EH (cell line): ENCODE measurements at places on chromosomes 2 and 18.

GRCh38 chr2:231687133-231687852 lies 21.0 kb upstream of the PTMA start:
- peak; percentile 55 for DNase-seq

DNA sequence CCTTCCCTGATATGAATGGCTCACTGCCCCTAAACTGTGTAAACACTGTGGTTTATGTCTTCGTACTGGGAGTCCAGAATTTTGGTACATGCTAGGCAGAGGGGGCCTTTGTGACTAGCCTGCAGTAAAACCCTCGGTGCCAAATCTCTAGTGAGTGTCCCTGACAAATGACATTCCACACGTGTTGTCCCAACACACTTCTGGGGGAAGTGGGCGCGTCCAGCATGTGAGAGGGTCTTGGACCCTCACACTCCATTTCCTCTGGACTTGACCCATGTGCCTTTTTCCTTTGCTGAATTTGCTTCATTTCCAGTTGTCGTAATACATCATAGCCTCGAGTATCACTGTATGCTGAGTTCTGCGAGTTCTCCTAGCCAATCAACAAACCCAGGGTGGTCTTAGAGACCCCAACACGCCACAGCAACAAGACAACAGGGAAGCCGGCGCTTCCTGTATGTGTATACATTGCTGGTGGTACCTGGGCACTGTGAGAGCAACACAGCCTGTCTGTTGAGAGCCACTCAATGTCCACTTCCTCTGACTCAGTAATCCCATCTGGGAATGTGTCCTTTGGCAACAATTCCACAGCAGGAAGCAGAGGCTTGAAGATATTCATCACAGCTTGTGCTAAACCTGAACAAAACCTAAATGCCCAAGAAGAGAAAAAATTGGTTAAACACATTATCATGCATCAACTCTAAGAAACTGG lies 26.9 kb upstream of the SLC66A3 start:
- DNase-seq: peak; percentile 82

- no peak for DNase-seq
These were observed 56.4 kb downstream of the E2F6 start for GRCh38 chr2:11409572-11409959.

DNA sequence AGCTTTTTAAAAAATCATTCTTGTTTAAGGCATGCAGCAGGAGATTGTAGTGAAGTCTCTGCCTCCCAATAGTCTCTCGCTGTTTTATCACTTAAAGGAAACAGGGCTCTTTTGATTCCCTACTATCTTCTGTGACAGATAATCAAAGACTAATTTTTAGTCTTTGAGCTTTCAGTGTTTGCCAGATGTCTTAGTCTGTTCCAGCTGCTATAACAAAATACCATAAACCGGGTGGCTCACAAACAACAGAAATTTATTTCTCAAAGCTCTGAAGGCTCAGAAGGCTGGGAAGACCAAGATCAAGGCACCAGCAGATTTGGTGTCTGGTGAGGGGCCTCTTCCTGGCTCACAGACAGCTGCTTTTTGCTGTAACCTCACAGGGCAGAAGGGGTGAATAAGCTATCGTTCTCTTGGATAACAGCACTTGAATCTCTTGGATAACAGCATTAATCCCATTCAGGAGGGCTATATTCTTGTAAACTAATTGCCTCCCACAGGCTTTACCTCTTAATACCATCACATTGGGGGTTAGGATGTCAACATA lies 37.8 kb upstream of the STAT4 start:
- no peak for DNase-seq

- no peak for DNase-seq
These were observed 3.3 kb downstream of the INPP5D start for GRCh38 chr2:233063269-233063975.

- DNase-seq: no peak
These were observed 25.6 kb upstream of the CXXC1 start for GRCh38 chr18:50313031-50313607.

GRCh38 chr2:64362562-64363026 lies 91.4 kb upstream of the LGALSL start:
- DNase-seq: no peak

GRCh38 chr2:44560352-44560751 lies 198.6 kb downstream of the CAMKMT start:
- no peak for DNase-seq

DNA sequence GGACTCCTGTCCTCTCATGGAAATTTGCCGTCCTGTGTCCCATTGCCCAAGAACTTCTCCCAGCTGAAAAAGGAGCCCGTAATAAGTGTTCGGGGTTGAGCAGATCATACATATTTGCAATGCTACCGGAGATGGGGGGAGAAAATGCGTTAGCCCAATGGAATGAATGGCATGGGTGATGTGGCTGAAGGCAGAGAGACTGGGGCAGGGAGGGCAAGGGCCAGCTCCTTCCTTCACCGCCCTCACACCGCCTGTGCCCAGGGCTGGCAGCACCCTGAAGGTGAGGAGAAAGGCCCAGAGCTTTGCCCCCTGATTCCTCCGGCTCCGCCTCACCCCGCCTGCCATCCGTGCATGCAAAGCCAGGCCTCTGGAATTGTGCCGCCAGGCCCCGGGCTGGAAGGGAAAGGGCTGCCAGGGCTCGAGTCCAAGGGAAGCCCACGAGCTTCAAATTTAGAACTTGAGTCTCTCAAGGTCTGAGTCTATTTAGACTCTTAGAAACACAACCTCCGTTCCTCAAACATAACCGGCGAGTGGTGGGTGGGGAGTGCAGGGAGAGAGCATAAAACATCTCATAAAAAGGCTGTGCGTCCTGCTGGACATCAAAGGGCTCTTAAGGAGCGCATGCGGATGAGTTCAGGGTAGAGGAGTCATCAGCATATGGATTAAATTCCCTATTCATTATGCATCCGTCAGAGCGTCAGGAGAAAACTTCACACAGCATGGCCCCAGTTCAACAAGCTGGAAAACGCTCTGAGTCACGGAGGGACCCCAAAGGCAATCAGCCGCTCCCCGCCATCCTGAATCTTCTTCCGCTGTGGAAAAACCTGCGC lies 121.7 kb upstream of the GLI2 start:
- peak; percentile 97 for DNase-seq

- no peak for DNase-seq
These were observed 43.3 kb downstream of the FAM178B start for GRCh38 chr2:96942907-96943632.

DNA sequence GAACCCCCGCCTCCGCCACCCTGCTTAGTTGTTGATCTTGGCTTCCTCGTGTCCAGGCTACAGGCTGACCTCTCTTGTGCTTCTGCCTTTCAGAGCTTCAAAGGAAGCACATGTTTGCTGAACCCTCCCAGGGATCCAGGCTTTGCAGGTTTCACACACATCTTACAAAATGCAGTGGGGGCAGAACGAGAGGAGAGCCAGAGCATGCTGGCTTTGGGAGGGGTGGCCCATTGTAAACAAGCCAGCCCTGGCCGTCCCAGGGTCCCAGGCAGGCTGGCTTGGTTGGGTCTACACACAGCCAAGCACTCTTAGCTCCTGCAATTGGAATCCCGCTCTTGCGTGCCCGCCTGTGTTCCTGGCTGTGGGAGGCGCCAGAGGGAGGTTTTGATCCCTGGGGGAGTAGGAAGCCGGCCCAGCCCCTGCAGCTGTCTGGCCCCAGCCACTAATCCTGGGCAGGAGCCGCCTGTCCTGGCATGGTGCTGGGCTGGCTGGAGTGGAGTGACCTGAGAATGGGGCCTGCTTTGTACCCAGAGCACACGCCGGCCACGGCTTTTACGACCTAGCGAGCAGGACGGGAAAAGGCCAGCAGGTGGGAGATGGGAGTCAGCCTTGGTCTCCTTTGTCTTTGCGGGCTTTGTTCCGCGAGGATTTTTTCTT lies 53.9 kb downstream of the SH3BP4 start:
- DNase-seq: no peak

GRCh38 chr18:25886283-25886682 lies 204.1 kb downstream of the SS18 start:
- no peak for DNase-seq

DNA sequence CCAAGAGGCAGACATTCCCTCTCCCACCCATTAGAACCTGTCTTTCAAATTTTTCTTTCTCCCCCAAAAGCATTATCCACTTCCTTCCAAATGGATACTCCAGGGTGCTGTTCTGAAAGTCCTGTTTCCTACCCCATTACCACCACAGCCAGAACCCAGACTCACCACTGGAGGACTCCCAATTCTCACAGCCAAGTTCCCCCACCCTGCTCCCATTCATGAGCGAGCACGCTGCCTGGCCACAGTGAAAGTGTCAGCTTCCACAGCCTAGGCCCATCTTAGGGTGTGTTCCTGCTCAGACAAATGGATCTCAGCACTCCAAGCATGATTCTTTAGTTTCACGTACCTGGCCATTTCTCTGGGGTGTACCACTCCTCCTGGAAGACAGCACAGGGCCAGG lies 3.8 kb upstream of the ANKRD53 start:
- DNase-seq: no peak

GRCh38 chr2:196399096-196399495 lies 227.7 kb upstream of the STK17B start:
- no peak for DNase-seq

DNA sequence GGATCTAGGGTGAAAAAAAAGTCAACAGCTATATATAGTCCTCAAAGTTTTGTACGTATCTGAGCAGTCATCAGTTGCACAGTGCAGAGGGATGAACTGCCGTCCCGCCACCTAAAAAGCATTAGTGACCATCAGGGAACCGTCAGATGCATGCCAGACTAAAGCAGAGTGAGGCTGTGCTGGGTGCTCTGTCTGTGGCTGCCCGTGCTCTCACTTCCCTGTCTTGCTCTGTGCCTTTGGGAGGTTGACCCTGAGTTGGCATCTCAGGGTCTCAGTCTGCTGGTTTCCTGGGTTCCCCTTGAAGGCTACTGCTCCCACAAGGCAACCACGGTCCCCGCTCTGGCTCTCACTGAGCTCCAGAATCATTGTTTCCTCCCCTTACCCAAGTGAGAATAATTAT lies 11.1 kb downstream of the CLUL1 start:
- DNase-seq: no peak

DNA sequence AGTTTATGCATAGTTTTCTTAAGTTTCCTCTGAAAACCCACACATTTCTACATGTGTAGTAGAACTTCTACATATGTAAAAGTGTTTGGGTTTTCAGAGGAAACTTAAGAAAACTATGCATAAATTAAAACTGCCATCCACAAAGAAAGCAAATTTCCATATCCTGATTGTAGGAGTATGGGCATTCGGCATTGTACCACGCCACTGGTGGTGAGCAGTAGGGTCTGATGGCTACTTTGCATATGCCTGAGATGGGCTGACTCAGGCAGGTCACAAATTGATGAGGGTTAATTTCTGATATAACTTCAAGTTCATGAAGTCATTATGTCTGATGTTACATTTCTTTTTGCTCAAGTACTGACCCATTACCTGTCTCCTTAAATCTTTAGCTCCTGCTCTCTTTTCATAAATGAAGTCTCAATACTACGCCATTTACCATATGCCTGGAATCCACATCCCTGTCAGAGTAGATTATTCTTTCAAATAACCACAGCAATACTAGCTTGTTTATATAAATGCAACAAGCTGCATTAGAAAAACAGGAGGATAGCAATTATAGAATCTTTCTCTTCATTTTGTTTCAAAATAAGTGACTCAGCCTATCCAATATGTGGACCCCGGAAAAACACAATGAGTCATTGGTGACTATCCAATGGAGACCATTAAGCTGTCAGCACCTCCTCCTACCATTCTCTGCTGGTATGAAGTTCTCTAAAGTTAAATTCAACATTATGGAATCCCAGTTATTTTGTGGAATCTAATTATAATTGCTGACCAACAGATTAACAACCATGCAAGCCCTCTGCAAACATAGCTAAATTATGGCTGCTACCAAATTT lies 355.2 kb upstream of the UBE2E3 start:
- peak; percentile 97 for DNase-seq

DNA sequence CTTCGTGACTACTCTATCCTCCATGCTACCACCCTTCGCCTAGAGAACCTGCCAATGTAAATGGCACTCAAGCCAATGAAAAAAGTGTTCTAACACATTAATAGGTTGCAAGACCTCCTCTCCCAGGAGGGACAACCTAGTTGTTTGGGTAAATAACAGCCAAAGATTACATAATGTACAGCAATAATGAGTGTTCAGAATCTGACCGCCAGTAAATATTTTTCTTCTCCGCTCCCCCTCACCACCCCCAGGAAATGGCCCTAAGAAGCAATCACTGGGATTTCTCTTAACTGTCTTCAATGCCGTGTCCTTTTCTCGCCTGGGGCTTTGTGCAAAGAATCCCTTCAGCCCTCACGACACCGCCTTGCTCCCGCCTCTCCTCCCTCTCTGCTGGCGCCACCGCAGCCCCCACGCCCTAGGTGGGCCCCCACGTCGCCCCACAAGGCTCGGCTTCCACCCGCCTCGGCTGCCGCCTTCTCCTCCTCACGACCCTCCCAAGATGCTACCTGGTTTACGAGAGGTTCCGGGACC lies 458 bp downstream of the HYCC2 start:
- peak; percentile 50 for DNase-seq

DNA sequence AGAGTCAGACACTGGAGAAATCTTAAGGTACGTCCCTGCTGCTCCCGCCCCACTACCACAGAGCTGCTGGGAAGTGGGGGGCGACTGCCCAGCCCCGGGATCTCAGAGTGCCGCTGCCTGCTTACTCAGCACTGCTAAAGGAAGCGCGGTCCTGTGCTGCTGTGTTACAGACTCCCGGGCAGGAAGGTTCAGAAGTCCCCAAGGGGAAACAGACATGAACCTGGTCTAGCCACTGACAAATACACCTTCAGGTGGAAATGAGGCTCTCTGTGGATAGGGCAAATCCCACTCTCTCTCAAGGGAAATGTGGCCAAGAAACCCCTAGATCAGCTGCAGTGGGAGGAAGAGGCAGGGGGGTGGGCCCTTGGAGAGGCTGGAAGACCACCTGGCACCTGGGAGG lies 13.7 kb downstream of the MTERF4 start:
- DNase-seq: no peak

DNA sequence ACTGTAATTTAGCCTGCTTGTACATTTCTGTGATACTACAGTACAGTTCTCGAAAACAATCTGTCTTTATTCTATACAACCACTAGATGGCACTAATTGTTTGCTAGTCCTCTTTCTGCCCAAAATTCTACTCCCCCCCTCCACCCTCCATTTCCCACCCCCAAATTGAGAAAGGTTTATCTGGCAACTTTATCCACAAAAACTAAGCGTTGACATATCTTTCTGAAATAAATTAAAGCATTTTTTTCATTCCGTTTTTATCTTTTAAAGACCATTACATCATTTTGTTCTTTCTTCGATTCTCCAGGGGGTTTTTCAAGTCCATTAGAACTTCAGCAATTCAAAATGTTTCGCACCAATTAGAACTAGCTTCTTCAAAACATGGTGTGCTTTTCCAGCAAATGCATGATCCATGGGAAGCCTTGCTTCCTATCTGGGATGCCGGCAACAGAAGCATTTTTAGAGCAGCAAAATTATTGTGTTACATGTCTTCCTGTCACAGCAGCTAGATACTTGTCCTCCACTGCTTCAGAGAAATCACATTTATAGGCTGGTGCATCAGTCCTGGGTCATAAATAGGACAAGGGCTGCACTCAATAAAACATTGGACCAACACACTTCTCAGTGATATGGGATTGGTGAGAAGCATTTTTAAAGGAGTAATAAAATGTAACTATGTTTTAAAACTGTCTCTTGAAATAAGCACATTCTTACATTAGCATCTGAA lies 241.3 kb downstream of the PAX3 start:
- DNase-seq: peak; percentile 27

GRCh38 chr2:148874868-148875341 lies at the start of gene KIF5C:
KIF5C (plus strand) TSS chr2:148875227; CDS start chr2:148875618, 391 bp downstream.
- DNase-seq: peak; percentile 81

GRCh38 chr18:23573626-23574431 lies 12.5 kb downstream of the NPC1 start:
- DNase-seq: peak; percentile 74
